ENCODE measurements at places on chromosomes 1 and 21. TPM values are rescaled to one million over a fixed set of nuclear protein-coding genes. Genes with fewer than 3 reads are reported as not detected.

Gene DDAH1
- not detected for total RNA-seq

GRCh38 chr1:226741009-226741408, 1.9 kb upstream of the ITPKB start:
- H3K4me1 ChIP-seq = peaks cover 25% of the 10 kb centered on the region
- H3K36me3 ChIP-seq = peaks cover 8% of the 10 kb centered on the region
- no peaks in the 10 kb centered on the region for H3K27me3 ChIP-seq
- no peak overlapping the region for H3K4me3 ChIP-seq
- DNase-seq = no peak

DNA sequence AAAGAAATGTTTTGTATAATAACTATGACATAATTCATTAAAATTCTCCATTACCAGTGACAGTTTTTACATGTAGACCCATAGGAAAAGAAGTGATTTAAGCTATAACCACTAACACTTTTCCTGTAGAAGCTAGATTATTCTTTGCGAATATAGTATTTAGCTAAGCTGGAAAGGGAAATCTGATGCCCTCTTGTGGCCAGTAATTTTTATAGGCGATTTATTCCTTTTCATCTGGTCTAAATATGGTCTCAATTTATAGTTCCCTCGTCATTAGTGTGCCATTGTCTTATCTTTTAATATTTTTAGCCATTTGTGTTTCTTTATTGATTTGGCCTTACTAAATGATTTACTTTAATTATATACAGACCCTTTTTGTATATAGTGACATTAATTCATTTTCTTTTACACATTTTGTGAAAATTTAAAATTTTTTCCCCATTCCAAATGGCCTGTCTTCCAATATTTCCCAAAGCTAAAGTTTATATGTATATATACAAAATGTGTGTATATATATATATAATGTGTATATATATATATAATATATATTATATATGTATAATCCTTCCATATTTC, 26.7 kb downstream of the BTG3 start:
- H3K27ac ChIP-seq = no peak overlapping the region
- H3K4me1 ChIP-seq = no peaks in the 10 kb centered on the region
- DNase-seq = peak; percentile 42
- no peaks in the 10 kb centered on the region for H3K36me3 ChIP-seq
- no peak overlapping the region for H3K4me3 ChIP-seq
- H3K27me3 ChIP-seq = no peaks in the 10 kb centered on the region

- no peak overlapping the region for H3K4me3 ChIP-seq
- no peaks in the 10 kb centered on the region for H3K36me3 ChIP-seq
Measured at GRCh38 chr1:178580876-178581275, 68.0 kb downstream of the TEX35 start.

Gene SLAMF6
- total RNA-seq = 48.5 TPM

- no peak overlapping the region for H3K4me3 ChIP-seq
- no peaks in the 10 kb centered on the region for H3K4me1 ChIP-seq
- no peak for DNase-seq
- no peaks in the 10 kb centered on the region for H3K36me3 ChIP-seq
- H3K27ac ChIP-seq = no peak overlapping the region
Measured at GRCh38 chr1:176479971-176480370, 17.0 kb downstream of the PAPPA2 start.

DNA sequence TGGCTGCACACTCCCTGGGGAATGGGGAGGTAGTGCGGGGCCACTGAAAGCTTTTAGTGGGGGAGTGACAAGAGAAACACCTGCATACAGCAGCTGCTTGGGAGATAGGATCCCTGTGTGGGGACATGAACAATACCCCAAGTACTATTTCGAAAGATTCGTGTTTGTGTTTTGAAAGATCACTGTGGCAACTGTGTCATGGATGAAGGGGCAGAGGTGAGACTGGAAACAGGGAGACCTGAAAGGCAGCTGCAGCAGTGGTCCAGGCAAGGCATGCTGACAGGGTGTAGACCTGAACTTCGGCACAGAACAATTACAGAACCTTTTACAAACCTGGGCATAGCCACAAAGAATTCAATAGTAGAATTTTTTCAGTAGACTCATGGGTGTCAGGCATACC, 32.9 kb downstream of the TENT5C start:
- H3K27me3 ChIP-seq = no peaks in the 10 kb centered on the region
- DNase-seq = no peak
- H3K36me3 ChIP-seq = no peaks in the 10 kb centered on the region
- no peak overlapping the region for H3K27ac ChIP-seq
- no peak overlapping the region for H3K4me3 ChIP-seq
